ENCODE measurements at places on chromosomes 5 and 9.

DNA sequence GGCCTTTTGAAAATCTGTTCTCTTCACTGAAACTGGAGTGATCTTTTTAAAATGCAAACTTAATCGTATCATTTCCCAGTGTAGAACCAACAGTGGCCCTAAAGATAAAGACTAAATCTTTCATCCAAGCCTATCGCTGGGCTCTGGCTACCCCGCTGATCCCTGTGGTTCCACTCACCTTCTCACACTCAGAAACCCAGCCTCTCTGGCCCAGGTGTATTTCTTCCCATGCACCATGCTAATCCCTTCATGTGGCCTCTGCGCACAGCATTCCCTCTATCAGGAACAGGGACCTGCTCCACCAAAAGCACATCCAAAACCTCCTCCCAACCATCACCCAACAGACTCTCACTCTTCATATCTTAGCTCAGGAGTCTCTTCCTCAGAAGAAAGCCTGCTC lies 214.1 kb upstream of the DAPK1 start:
- DNase-seq, result no peak

DNA sequence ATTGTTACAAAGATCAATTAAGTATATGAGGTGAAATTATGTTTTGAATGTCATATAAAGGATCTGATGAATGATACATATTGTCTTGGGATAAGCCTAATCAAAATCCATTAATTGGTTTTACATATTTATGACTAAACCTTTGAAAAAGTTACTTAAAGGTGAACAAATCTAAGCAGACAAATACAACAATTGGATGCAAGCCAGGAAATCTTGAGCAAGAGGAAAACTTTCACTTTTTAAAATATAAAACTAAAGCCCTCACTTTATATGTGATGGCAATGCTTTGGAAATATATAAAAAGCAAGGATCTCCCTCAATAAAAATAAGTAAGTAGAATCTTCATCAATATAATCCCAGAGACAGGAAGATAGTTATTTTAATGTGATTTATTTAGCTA lies 80.1 kb downstream of the EDIL3 start:
- no peak for DNase-seq

GRCh38 chr9:13863112-13863511 lies 450.8 kb downstream of the NFIB start:
- no peak for DNase-seq

DNA sequence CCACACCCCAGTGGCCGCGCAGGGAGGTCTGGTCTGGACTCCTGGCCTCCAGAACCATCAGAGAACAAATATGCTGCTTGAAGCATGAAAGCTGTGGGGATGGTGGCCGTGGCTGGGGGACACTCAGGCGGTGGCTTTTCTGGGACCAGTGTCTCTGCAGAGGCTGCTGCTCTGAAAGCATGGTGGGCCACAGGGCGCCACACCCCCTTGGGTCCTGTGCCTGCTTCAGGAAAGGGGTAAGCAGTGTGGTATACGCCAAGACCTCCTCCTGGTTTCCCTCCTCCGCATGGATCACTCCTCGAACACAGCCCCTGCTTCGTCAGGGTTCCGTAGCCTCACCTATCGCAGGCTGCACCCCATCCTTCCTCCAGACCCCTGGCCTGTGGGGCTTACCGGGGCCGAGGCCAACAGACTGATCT lies 19.7 kb upstream of the TERT start:
- no peak for DNase-seq

DNA sequence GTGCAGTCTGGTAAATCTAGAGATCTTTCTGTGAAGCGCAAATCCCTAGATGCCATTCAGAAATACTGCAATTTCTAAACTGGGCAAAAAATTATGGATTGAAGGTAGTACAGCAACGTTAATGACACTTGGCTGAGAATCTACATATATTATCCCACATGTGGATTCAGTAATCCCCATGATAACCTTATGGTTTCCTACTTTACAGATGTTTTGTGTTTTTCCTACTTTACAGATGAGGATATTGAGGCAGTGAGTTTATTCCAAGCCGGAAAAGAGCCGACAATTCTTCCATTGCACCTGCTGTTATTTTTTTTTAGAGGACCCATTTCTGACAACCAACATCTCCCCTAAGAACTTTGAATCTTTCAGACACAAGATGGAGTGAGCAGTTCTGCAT lies 796.5 kb downstream of the CDH12 start:
- DNase-seq, result no peak

DNA sequence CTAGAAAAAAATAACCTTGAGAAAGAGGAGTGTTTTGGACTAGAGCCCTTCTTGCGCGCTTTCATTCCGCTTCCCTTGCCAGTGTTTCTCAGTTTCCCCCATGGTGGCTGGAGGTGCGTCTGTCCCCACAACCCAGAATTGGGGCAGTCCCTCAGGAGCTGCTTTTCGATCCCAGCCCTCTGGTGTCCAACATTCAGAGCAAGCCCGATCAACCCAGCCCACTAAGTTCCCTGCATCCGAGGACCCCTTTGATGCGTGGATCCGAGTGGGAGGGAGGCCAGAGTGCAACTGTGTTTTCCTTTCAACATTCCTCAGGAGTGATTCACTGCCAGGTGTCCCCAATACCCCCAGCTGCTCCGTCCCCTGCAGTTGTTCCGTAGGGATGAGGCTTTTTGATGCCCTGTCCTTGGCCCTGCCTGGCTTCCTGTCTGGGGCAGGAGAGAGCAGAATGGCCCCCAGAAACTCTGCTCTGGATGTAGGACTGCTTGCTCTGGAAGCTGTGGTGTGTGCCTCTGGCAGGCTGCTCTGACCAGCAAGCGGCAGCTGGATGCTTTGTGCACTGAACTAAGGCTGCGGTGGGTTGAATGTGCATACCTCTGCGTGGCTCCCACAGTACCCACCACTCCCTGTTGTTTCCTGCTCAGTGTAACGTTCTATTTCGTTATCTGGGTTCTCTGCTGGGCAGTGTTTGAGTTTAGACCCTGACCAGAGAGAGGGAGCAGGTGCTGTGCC lies 117.5 kb downstream of the BOD1 start:
- DNase-seq, result no peak

- no peak for DNase-seq
These were observed 89.9 kb downstream of the PIP5K1B start for GRCh38 chr9:68794898-68795297.

DNA sequence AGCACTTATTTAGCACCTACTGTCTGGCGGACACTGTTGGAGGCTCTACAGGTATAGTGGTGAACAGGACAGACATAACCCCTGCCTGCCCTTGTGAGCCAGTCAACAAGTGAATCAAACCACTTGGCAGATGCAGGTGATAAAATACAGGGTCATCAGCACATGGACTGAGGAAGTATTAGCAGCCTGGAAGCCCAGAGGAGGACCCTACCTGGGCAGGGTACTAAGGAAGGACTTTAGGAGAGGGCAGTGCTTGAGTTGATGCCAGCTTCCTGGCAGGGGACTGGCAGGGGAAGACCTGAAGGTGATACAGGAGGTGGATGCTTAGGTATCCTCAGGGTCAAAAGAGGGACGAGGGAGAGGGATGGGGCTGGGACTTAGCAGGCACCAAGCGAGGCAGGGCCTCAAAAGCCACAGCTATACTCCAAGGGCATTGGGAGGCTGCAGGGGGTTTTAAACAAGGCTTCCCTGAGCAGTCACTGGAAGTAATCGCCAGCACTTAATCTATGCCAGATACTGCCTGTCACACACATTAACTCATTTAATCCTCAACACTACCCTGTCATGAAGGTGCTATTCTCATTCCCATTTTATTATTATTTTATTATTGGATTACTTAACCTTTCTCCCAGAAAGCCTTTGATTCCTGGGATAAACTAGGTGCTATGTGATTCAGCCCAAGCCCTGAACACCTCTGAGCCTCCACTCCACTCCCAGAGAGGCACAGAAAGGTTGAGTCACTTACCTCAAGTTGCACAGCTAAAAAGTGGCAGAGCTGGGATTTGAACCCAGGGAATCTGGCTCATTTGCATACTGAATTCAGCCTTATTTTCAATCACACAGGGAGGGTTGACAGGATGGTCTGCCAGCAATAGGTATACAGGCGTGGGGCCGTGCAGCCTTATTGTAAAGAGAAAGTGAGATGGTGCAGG lies 63.8 kb upstream of the ORM1 start:
- no peak for DNase-seq

DNA sequence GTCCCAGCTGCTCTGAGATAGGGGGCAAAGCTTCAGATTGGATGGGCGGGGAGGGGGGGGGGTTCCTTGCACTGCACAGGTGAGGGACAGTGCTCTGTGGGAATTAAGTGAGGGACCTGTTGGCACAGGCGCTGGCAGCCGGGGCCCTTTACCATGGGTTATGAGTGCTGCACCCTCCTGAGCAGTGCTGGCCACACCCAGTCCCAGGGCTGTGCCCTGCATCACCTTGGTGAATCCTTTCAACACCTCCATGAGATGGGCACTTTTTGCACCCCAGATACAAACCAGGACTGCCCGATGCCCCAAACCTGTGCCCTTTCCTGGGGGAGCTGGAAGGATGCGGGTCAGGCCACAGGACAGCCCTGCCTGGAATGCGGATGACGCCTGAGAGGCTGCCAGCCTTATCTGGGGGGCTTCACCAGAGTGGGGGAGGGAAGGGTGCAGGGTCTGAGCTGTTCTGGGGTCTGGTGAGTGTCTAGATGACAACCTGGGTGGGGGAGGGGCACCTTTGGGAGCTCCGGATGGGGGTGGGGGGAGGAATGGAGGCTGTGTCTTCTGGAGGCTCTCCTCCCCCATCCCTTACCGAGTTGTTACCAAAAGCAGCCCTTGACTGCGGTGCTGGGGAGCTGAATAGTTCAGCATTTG lies 5.2 kb downstream of the CRB2 start:
- no peak for DNase-seq

- peak; percentile 2 for DNase-seq
These were observed 36.0 kb upstream of the BARHL1 start for GRCh38 chr9:132546148-132547051.

DNA sequence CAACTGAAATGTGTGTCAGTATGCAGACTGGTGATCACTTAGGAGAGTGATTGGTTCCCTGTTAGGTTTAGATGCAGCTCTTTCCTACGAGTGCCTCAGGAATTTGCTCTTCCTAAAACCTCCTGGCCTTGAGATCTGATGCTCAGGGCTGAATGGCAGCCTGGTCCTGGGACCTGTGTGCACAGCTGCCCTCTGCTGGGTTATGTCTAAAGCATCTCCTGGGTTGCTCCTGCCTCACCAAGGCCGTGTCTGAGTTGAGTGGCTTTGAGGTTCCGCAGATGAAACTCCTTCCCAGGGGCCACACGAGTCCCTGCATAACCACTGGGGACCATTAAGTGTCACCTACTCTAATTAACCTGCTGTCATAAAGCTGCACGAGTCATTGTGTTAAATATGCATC lies 59.5 kb downstream of the MVB12B start:
- no peak for DNase-seq

- DNase-seq, result no peak
These were observed 290.2 kb upstream of the IRX1 start for GRCh38 chr5:3305432-3305831.

DNA sequence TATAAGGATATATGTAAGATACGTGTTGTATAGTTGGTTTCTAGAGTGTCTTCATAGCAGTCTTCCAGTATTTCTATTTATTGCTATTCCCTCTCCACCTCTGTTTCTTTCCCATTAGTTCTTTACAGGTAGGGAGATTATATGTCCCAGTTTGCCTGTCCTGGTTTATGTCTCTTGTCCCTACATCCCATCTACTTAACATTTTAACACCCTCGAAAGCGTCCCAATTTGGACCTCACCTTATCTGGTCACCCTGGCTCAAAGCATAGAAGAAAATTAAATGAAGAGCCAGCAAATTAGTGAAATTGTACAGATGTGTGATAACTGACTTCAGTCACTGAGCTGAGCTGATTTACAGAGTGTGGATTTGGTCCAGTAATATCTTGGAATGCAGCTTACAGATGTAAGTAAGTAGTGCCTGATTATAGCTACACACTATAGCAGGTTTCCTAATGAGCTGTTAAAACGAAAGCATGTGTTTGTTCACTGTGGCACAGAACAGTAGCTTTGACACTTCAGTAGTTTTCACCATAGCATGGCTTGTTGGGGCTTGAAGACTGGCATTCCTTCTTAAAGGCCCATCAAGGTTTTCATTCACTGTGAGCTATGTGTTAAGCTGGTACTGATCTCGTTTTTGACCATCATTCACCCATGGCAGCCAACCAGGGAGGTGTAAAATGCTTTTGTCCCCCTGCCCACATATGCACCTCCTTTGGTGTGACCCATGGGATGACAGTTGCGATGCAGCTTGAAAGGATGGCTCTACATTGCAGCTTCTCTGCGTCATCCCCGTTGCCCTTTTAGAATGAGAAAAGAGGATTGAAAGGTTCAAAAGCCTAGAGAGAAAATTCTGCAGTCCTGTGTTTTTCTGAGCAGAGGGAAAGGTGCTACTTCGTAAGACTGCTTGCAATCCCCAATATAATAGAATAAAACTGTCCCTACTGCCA lies 192.1 kb upstream of the DMRT1 start:
- DNase-seq, result no peak

- peak; percentile 37 for DNase-seq
These were observed 303.7 kb downstream of the CCDC171 start for GRCh38 chr9:15856591-15856990.

GRCh38 chr9:3099646-3100045 lies 255.8 kb upstream of the PUM3 start:
- no peak for DNase-seq

- peak; percentile 89 for DNase-seq
These were observed 96.6 kb downstream of the VCAN start for GRCh38 chr5:83568186-83568585.

DNA sequence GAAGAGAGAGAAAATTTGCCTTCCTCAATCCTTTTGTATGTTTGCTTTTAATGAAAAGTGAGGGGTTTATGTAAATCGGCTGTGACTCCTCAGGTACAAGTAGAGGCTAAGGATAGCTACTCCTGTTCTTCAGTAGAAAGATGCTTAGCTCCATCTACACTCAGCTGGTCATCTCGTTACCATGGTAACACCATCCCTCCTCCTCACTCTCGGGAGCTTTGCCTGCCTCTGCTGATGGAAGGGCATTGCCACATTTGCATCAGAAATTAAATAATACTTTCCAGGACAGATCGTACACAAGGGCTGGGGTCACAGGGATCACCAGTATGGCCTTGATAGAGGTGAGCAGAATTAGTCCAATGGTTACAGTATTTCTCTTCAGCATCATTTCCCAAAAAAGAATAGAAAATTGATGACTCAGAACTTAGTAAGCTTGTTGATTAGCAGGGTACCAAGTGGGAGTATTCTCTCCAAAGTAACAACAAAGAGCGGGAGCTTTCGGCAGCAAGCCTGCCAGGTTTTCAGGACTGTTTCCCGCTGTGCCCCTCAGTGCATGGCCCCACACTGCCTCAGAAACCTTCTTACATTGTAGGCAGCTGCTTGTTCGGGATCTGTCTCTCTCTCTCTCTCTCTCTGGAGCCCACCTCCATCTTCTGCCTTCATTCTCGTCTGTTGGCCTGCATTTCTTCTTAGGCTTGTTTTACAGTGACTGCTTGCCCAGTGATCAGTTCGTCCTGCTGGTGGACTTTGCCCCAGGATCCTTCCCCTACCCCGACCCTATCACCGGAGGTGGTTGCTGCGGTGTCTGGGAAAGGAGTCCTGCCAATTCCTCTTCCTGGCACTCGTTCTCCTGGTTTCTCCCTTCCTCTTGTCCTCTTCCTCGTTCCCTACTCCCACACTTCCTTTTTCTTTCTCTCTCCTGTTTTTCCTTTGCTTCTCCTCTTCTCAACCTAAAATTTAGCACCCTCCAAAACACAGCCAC lies 51.9 kb upstream of the SNAPC3 start:
- DNase-seq, result no peak
